ENCODE measurements at places on chromosomes 4 and X.
A peak's percentile ranks its signal among the peaks of the same experiment; 100 is the strongest.

DNA sequence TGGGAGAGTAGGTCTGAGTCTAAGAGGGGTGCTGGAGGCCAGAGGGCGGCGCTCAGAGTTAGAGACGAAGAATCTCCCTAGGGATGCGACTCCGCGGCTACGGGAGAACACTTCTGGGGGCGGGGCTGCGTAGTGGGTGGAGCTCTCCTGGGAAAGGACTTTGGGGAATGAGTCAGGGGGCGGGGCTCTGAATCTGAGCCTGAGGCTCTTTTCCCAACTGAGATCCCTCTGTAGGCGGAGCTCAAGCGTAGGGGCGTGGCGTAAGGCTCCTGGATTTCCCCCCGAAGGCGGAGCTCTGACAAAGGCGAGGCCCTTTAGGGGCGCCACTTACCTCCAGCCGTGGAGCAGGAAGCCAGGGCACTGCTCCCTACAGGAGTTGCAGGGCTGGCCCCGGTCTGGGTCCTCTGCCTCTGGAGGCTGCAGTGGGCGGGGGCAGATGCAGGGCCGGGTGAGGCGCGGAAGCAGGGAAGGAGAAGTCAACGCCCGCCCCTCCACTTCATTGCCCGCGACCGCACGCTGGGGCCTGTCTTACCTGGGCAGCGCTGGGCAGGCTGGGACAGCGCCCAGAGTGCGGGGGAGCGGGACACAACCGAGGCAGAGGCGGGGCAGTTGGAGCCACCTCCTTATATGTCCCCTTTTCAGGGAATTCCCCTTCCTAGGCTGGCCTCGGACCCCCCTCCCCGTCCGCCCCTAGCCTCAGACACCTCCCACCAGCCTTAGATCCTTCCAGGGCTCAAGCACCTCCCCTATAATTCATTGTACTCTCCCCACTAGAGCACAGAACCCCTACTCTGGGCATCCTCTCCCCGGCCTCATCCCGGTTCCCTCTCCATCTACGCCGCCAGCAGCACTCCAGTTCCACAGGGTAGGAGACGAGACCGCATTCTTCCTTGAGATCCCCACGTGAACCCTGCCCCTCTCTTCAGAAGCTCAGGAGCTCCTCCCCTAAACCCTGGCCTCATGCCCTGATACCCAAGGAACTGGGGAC lies 1.6 kb downstream of the PRICKLE3 start:
- peak overlapping the region; percentile 43 for H3K4me3 ChIP-seq
- peaks cover 23% of the 10 kb centered on the region for H3K36me3 ChIP-seq
- peak overlapping the region; percentile 57 for H3K27ac ChIP-seq
- peak; percentile 74 for DNase-seq

DNA sequence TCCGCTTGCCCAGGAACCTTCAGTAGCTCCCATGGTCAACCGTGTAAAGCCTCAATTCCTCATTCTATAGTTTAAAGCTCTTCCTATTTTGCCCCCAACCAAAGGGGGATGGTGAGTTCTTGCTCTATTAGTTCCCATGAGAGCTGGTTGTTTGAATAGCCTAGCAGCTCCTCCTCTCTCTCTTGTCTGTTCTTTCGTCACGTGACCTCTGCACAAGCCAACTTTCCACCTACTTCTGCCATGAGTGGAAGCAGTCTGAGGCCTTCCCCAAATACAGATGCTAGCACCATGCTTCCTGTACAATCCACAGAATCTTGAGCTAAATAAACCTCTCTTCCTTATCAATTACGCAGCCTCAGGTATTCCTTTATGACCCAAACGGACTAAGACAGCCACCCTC lies 42.8 kb downstream of the ANXA5 start:
- H3K36me3 ChIP-seq, result no peaks in the 10 kb centered on the region
- no peaks in the 10 kb centered on the region for H3K4me1 ChIP-seq
- DNase-seq, result no peak
- no peak overlapping the region for H3K27ac ChIP-seq
- no peaks in the 10 kb centered on the region for H3K27me3 ChIP-seq
- no peak overlapping the region for H3K4me3 ChIP-seq

DNA sequence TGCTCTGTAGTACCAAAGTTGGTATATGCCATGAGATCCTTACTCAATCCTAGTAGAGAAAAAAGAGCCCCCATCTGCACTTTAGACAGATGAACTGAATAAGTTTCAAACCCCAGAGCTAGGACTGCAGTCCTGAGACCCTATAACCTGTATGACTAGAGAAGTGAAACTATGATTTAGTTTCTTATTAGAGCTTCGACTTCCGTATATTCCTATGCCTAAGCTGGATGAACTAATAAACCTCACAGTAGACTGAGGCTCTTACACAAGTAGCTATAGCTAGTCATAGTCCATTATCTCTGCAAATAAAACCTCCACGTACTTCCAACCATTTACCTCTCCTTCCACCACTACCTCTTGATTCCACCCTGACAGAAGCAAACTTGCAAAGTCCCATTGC lies 6.3 kb upstream of the OTUD4 start:
- no peak overlapping the region for H3K4me3 ChIP-seq
- no peak for DNase-seq
- H3K4me1 ChIP-seq, result no peaks in the 10 kb centered on the region

DNA sequence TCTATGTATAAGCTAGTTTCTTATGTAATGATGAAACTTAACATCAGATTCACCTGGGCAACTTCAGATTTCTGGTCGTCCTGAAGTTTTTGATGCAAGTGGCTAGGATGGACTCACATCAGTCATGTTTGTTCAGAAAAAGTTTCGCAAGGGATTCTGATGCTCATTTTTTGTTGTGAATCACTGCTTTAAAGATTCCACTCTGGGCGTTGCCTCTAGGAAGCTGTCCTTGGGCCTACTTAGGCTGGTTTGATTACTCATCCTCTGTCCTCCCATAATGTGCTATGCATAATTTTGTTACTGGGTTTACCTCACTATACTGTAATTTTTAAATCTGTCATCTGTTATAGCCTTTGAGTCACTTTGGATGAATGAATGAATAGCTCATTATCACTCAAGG lies 30.8 kb downstream of the HERC3 start:
- no peaks in the 10 kb centered on the region for H3K27me3 ChIP-seq
- H3K4me1 ChIP-seq, result no peaks in the 10 kb centered on the region
- no peak overlapping the region for H3K4me3 ChIP-seq
- H3K36me3 ChIP-seq, result no peaks in the 10 kb centered on the region
- DNase-seq, result peak; percentile 89

DNA sequence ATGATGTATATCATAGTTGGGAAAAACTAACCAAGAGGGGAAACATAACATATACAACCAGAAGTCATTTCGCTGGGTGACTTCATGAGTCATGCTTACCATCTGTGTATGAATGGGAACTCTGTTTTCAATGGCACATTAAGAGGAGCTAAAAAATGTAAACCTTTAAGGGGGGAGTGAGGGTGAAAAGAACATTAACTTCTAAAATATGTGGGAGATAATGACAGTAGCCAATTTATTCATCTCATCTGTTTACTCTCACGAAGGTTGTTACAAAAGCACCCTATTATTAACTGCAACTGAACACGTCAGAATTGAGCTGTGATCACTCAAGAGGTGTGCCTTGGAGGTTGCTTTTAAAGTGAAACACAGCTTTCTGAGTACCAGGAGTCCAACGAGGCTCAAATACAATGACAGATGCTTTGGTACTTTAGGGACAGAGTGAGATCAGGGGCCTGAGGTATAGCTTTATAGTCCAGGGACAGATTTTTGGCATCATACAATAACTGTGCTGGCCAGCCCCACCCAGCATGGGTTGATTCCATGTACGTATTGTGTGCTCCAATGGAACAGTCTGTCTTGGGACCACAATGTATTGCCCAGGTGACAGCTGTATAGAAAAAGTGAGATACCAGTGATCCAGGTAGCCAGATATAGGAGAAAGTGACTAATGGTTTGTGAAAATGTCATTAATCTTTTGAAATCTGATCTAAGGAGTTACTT lies 107.3 kb downstream of the AMMECR1 start:
- H3K27me3 ChIP-seq, result no peaks in the 10 kb centered on the region
- no peaks in the 10 kb centered on the region for H3K36me3 ChIP-seq
- H3K4me1 ChIP-seq, result peaks cover 3% of the 10 kb centered on the region
- DNase-seq, result no peak
- H3K27ac ChIP-seq, result no peak overlapping the region
- no peak overlapping the region for H3K4me3 ChIP-seq

DNA sequence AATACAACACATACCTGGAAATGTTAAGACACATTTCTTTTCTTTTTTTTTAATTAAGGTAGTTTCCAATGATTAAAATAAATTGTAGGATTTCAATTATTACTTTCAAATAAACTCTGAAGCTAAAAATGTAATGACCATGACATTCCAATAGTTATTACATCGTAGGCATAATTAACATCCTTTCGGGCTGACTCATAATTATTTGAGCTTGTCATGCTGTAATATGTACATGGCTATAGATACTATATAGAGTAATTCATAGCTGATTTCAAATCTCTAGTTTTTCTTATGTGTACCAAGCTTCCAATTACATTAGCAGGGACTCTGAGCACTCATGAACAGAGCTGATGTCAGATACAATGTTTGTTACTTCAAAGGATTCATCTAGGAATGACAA lies 125.7 kb upstream of the GABRG1 start:
- no peak overlapping the region for H3K4me3 ChIP-seq
- H3K4me1 ChIP-seq, result no peaks in the 10 kb centered on the region
- no peaks in the 10 kb centered on the region for H3K27me3 ChIP-seq
- no peak overlapping the region for H3K27ac ChIP-seq

- H3K27me3 ChIP-seq, result peaks cover 3% of the 10 kb centered on the region
- peaks cover 8% of the 10 kb centered on the region for H3K4me1 ChIP-seq
- DNase-seq, result no peak
- no peak overlapping the region for H3K27ac ChIP-seq
- H3K36me3 ChIP-seq, result no peaks in the 10 kb centered on the region
- H3K4me3 ChIP-seq, result peak overlapping the region; percentile 69
Observed at GRCh38 chrX:40176351-40177116, 78.8 kb upstream of the BCOR start.

- no peaks in the 10 kb centered on the region for H3K36me3 ChIP-seq
- DNase-seq, result no peak
- H3K4me3 ChIP-seq, result no peak overlapping the region
Observed at GRCh38 chrX:13304052-13304451, 15.8 kb downstream of the ATXN3L start.

- H3K4me3 ChIP-seq, result no peak overlapping the region
- no peaks in the 10 kb centered on the region for H3K4me1 ChIP-seq
- no peaks in the 10 kb centered on the region for H3K36me3 ChIP-seq
- H3K27me3 ChIP-seq, result no peaks in the 10 kb centered on the region
Observed at GRCh38 chr4:89562746-89563145, 255.1 kb upstream of the GPRIN3 start.

DNA sequence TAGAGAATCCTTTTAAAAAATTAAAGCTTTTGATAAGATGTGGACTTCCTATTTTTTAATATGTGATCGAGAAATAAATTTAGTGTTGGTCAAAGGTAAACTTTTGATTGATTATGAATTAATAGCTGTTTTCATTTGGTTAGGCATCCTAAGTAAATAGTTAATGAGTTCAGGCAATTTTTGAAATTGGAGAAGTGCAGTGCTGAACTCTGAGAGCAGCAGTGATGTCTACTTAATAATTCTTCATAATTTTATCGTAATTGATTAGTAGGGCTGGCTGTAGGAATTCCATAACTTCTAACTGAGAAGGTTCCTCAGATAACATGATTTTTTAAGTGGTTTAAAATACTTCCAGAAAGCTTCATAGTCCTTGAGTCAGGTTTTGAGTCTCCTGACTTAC lies 1.5 kb downstream of the MND1 start:
- H3K4me1 ChIP-seq, result peaks cover 2% of the 10 kb centered on the region
- no peak for DNase-seq
- H3K27ac ChIP-seq, result no peak overlapping the region
- H3K36me3 ChIP-seq, result no peaks in the 10 kb centered on the region

- no peak for DNase-seq
- H3K4me1 ChIP-seq, result peaks cover 2% of the 10 kb centered on the region
- H3K27me3 ChIP-seq, result no peaks in the 10 kb centered on the region
- no peak overlapping the region for H3K27ac ChIP-seq
- no peak overlapping the region for H3K4me3 ChIP-seq
Observed at GRCh38 chr4:11042760-11043159, 358.2 kb upstream of the CLNK start.

GRCh38 chr4:113483131-113483530 lies 278.4 kb downstream of the CAMK2D start:
- peaks cover 3% of the 10 kb centered on the region for H3K36me3 ChIP-seq
- no peak overlapping the region for H3K27ac ChIP-seq
- H3K4me1 ChIP-seq, result no peaks in the 10 kb centered on the region
- H3K27me3 ChIP-seq, result no peaks in the 10 kb centered on the region
- DNase-seq, result no peak
- H3K4me3 ChIP-seq, result no peak overlapping the region

GRCh38 chrX:122586831-122587230 lies 597.2 kb upstream of the GRIA3 start:
- H3K36me3 ChIP-seq, result no peaks in the 10 kb centered on the region
- H3K4me1 ChIP-seq, result no peaks in the 10 kb centered on the region
- no peak for DNase-seq
- no peak overlapping the region for H3K27ac ChIP-seq
- no peak overlapping the region for H3K4me3 ChIP-seq
- no peaks in the 10 kb centered on the region for H3K27me3 ChIP-seq

- peak; percentile 18 for DNase-seq
- H3K27ac ChIP-seq, result no peak overlapping the region
- no peak overlapping the region for H3K4me3 ChIP-seq
- H3K27me3 ChIP-seq, result no peaks in the 10 kb centered on the region
- no peaks in the 10 kb centered on the region for H3K4me1 ChIP-seq
- H3K36me3 ChIP-seq, result no peaks in the 10 kb centered on the region
Observed at GRCh38 chr4:37793562-37793961, 32.9 kb upstream of the PGM2 start.

DNA sequence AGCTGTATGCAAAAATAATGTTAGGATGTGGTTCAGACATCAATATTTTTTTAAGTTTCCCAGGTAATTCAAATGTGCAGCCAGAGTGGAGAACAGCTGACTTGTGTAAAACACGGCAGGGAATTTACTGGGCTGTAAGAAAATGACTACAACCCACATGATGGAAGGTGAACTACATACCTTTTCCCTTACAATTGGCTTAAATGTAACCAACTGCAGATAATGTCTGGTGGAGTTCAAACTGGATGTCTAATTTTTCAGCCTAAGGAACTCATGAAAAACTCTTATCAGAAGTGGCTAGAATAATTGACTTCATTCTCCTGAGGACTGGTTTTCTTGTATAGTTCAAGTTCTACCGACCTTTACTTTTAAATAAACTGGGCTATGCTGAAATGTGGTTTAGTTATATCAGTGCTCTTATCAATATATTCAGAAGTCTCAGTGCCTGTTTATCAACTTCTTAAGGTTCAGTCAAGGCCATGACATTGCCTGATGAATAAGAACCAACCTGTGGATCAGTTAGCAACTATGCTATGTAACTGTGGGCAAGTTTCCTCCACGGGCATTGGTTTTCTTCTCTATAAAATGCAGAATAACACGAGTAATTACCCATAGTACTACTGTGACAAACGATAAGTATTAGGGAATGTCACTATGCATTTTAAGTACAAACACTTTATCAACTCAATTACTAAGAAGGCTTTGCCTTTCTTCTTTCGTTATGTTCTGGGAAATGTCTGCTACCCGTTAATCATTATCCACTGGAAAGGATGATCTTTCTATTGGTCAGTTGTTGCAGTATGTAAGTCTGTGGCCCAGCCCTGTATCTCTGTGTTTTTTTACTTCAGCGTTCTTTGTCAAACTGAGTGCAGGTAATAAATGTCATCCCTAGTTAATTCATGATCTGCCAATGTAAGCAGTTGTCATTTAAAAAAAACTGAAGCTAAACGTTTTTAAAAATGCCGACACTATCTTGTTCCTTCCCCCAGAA lies 181.6 kb downstream of the PCDH7 start:
- H3K27me3 ChIP-seq, result no peaks in the 10 kb centered on the region
- H3K36me3 ChIP-seq, result no peaks in the 10 kb centered on the region
- no peak for DNase-seq
- H3K4me3 ChIP-seq, result no peak overlapping the region
- H3K27ac ChIP-seq, result no peak overlapping the region
- no peaks in the 10 kb centered on the region for H3K4me1 ChIP-seq

Measured in trophoblast cell (in vitro differentiated cells and primary cell).